Cardiac muscle cell (in vitro differentiated cells and primary cell): ENCODE measurements at places on chromosomes 1 and 21. TPM values are rescaled to one million over a fixed set of nuclear protein-coding genes. Genes with fewer than 3 reads are reported as not detected.

The PERM1 gene
- 0.49 and 1.0 TPM in 2 replicates for total RNA-seq

The OR2L5 gene
- total RNA-seq = 0.18 TPM in 1 of 2 replicates, not detected in the other

The OR2L2 gene
- not detected in 2 replicates for total RNA-seq

The BLACAT1 gene
- total RNA-seq = 0.56 and 0.66 TPM in 2 replicates

The TRIM46 gene
- 3.6 and 5.4 TPM in 2 replicates for total RNA-seq

The MRPL9 gene
- total RNA-seq = 91.0 and 103 TPM in 2 replicates

The FBXO42 gene
- 28.6 and 34.7 TPM in 2 replicates for total RNA-seq

The UMODL1 gene
- total RNA-seq = not detected in 2 replicates

The SPRR2B gene
- not detected in 2 replicates for total RNA-seq

The OR2T4 gene
- total RNA-seq = not detected in 2 replicates

The NES gene
- 302 and 391 TPM in 2 replicates for total RNA-seq

The CSMD2 gene
- total RNA-seq = 0.04 and 0.24 TPM in 2 replicates

The ARPC5 gene
- 72.5 and 77.3 TPM in 2 replicates for total RNA-seq

The HSPB7 gene
- total RNA-seq = 509 and 744 TPM in 2 replicates

The HIVEP3 gene
- 0.42 TPM in 2 replicates for total RNA-seq
